Activated naive CD8-positive, alpha-beta T cell treated with anti-CD3 and anti-CD28 coated beads, Interleukin-2, amount 10 ng/mL, durations not matched to agents 7 days and 5 days (primary cell): ENCODE measurements at places on chromosomes 6 and 20. TPM values are rescaled to one million over a fixed set of nuclear protein-coding genes. Genes with fewer than 3 reads are reported as not detected.

PAK5 gene
- total RNA-seq: not detected

RFX6 gene
- not detected for total RNA-seq

TRIM15 gene
- total RNA-seq: not detected

CRISP2 gene
- total RNA-seq: not detected

RIPOR3 gene
- total RNA-seq: not detected

GPSM3 gene
- 251 TPM for total RNA-seq

GRCh38 chr6:30801950-30802349, 57.6 kb upstream of the IER3 start:
- H3K27me3 ChIP-seq: no peaks in the 10 kb centered on the region
- peak overlapping the region; percentile 10 for H3K27ac ChIP-seq
- peaks cover 27% of the 10 kb centered on the region for H3K4me1 ChIP-seq
- H3K4me3 ChIP-seq: no peak overlapping the region
- no peak for DNase-seq
- H3K36me3 ChIP-seq: peaks cover 27% of the 10 kb centered on the region

DNA sequence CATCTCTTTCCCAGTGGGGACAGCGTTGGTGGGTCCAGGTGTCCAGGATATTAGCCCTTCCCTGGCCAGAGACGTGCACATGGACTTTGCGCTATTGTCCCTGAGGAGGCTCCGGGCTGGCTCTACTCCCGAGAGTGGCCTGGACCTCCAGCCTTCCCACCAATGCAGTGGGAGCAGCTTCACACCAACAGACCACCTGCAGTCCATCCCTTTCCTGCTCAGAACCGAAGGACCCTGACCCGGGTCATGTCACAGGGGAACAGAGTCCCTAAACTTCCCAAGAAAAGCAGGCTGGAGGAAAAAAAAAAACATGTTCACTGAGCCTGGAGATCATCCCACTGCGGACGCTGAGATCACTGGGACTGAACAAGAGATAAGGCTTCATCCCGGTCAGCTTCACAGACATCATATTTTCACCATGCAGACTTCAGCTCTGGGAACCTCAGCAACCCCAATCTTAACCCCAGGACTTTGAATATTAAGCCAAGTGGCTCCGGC, 18.3 kb downstream of the ZMYND8 start:
- H3K27me3 ChIP-seq: no peaks in the 10 kb centered on the region
- H3K4me1 ChIP-seq: peaks cover 19% of the 10 kb centered on the region
- DNase-seq: no peak

DNA sequence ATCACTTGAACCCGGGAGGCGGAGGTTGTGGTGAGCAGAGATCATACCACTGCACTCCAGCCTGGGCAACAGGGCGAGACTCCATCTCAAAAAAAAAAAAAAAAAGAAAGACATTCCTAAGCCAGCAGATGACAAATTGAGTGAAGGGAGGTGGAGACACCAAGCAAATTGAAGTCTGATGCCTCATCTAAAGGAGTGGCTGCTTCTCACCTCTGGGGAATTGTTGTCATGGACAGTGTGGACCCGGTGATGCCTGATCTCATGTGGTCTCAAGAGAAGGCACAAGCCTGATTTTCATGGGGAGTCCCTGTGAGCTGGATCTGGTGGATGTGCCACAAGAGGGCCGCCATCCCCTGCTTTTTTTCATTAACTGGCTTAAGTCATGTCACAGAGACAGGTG, 272.0 kb downstream of the ZNF217 start:
- H3K27me3 ChIP-seq: no peaks in the 10 kb centered on the region
- no peak overlapping the region for H3K27ac ChIP-seq
- no peak for DNase-seq

DNA sequence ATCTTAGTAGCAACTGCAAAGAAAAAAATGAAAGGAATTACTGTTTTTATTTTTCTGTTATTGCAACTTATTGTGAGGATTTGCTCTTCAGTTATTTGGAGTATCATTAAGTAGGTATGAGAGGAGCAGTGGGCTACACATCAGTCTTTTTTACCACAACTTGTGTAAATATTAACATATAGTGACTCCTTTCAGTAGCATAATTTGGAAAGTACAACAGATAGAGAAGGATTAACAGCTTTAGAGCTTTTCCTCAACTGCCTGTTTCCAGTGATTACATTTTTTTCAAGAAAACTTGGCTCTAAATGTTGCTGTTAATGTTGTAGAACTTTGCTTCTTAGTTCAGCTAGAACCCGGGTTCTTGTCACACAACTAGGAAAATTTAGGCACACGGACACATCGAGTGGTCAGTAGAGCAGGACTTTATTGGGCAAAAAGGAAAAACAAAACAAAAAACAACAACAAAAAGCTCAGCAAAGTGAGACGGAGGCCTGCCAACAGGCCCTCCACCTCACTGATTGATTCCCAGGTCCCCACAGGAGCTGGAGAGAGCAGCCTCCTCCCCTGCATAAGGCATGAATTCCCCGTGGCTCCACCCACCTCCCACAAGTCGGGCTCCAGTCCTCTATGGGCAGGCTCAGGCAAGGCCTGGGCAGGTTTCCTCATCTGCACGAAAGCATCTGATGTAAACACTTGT, 75.1 kb downstream of the ADGRG6 start:
- no peak overlapping the region for H3K27ac ChIP-seq
- no peak for DNase-seq
- no peak overlapping the region for H3K4me3 ChIP-seq

- no peak within 1 kb of the TSS for H3K27ac ChIP-seq
- no peak for DNase-seq
- H3K4me1 ChIP-seq: peaks cover 7% of the 10 kb centered on the region
- H3K4me3 ChIP-seq: peak within 1 kb of the TSS; percentile 54
- H3K36me3 ChIP-seq: no peaks in the 10 kb centered on the region
Measured at GRCh38 chr6:41638002-41638934, at the start of gene MDFI. MDFI (plus strand) TSS chr6:41638468; CDS start chr6:41638750, 282 bp downstream.

GRCh38 chr6:91447081-91447480, 860.2 kb upstream of the MAP3K7 start:
- H3K27me3 ChIP-seq: no peaks in the 10 kb centered on the region
- H3K4me3 ChIP-seq: no peak overlapping the region
- no peak overlapping the region for H3K27ac ChIP-seq
- no peaks in the 10 kb centered on the region for H3K36me3 ChIP-seq
- DNase-seq: no peak
- H3K4me1 ChIP-seq: no peaks in the 10 kb centered on the region
